ENCODE measurements at places on chromosomes 3 and 15.

- no peak for DNase-seq
Measured at GRCh38 chr3:14502472-14502871, 37.7 kb downstream of the GRIP2 start.

DNA sequence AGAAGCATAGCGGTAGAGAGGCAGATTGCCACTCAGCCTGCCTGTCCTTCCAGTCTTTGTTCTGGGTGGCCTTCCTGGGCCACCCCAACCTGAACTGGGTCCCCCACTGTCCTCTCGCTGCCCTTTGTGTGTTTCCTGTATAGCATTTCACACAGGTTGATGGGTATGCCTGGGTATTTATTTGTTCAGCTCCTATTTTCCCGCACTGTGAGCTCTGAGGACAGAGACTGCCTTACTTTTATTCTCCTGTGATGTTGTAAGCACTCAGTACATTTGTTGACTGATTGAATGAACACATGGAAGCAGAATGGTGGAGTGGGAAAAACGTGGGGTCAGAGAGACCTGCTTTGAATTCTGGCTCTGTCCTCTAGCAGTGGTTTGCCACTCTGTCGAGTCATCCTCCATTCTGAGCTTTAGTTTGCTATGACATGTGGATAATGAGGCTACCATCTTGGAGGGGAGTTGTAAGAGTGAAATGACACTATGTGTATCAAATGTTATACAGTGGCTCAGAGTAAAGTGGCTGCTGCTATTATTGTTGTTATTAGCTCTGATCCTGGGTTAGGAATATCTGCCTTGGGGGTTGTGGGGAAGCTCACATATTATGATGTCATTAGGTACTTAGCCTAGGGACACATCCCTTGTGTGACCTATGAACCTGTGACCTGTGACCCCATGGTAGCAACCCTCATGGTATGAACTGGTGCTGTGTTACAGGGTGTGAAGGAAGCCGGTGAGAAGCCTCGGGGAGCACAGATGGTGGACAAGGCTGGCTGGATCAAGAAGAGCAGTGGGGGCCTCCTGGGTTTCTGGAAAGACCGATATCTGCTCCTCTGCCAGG lies 6.4 kb downstream of the PLEKHO2 start:
- no peak for DNase-seq

DNA sequence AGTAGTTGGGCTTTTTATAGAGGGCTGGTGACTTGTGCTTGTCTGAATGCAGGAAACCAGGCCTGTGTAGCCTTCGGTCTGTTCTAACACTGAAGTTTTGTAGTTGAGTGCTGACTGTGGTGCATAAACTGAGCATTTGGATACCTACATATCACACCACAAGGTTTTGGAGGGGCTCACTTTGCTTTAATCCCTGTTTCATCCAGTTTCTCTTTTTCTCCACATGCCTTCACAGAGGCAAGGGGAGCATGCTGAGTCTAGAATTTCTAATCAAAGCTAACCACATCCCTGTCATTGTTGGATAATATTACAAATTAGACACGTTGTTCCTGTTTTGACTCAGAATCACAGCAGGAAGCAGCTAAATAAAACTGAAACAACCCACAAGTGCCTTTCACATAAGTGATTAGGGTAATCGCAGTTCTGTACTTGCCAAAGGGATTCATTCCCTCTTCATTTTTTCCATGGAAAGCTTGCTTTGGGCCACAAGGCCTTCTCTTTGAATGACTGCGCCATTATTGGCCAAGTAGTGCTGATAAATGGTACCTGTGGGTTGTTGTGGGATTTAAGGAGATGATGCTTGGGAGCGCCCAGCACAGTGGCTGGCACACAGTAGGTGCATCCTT lies 48.9 kb downstream of the TGFBR2 start:
- DNase-seq: no peak

DNA sequence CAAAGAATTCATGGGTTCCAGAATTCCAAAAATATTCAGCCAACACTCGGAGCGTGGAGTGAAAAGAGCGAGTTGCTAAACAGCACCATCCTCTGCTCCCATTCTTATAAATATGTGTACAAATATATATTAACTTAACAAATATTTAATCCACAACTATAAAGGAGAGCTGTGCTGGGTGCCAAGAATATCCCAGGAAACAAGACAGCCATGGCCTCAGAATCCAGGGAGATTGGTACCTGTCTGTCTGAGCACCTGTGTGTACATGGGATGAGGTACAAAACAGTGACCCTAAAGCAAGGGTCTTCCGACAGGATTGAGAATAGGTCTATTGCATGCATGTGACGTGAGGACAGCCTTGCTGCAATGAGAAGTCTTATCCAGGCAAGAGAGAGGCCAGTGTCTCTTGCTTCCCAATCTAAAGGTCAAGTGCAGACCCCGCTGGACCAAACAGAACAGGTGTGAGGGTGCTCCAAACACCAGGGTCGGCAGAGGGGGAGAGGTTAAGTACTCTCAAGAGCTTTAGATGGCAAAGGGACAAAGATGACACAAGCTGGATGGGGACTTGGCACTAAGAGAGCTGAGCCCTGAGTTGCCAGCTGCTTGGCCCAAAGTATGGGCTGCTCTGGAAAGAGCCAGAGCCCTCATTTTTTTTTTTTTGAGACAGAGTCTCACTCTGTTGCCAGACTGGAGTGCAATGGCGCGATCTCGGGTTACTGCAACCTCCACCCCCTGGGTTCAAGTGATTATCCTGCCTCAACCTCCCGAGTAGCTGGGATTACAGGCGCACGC lies 36.2 kb downstream of the HOMER2 start:
- no peak for DNase-seq

GRCh38 chr15:99345832-99346462 lies 94.7 kb downstream of the LRRC28 start:
- DNase-seq: no peak

DNA sequence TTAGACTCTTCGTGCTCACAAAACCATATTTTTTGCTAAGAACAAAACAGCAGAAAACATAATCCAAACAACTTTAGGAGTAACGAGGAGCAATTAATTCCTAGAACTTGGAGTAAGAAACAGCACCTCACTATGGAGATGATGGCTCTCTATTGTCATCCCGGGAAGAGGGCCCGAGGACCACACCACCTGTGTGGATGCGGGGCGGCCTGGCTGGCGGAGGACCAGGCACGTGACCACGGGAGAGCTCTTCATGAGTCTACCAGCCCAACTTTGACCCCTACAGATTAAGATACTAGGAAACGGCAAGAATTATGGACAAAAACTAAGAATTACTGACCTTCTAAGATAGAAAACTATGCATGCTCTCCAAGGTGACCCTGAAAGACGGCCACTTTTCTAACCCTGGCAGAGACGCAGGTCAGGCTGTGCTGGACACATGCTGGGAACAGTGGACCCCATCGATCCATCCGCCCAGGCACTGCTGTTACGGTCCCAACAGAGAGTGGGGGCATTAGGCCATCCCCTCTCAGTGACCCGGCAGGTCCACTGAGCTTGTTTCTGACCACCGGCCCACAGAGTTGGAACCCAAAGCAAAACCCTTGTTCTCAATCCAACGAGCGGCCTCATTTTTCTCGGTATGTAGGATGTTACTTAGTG lies 13.1 kb upstream of the OCA2 start:
- DNase-seq: no peak

DNA sequence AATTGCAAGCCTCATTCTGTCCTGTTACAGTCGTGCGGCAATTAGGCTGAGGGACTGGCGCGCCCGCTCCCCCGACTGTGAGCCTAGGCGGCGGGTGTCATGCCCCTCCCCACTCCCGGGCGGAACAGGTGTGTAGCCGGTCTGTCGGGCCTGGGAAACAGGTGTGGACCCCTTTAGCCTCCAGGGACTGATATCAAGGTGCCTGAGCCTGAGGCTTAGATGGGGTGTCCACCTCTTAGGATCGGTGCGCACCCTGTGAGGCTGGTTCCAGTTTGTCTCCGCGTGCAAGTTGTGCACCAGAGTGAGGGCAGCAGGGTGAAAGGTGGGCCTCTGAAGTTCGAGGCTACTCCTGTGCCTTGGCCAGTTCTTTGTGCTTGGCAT lies 686 bp downstream of the VPS8 start:
- DNase-seq: no peak

- DNase-seq: no peak
Measured at GRCh38 chr3:45187694-45188141, 38.4 kb downstream of the TMEM158 start.

DNA sequence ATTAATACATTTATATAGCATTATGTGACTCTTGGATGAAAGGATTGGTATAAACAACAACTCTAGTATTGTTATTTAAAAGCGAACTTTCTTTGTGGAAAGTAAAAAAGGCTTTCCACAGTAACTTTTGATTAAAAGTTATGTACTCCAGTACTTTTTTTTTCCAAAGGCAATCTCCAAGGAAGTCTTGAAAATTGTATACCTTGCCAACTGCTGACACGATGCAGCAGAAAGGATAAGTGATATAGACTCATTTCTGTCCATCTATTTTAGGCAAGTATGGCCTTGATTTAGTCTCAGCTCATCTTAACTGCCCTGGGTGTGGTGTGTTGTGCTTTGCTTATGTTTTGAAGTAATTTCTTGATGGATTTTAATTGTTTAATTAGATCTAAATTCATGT lies 79.7 kb downstream of the OTOL1 start:
- DNase-seq: no peak

DNA sequence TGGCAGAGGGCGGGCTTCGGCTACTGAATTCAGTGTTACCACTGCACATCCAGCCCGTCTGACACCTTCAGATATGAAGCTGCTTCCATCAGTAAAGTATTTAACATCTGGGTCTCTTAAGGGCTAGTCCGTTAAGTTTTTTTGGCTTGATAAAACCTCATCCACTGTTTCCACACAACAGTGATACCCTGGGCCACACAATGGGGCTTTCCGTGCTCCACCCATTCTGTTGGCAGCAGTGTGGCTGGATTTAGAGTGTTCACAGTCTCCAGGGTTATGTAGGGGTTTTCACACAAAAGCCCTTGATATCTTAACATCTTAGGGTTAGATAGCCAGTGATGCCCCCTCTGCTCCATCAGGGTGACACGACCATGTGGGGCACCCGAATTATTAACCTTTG lies 165.0 kb downstream of the STXBP5L start:
- no peak for DNase-seq

- DNase-seq: no peak
Measured at GRCh38 chr15:88288206-88288605, 31.7 kb upstream of the NTRK3 start.

DNA sequence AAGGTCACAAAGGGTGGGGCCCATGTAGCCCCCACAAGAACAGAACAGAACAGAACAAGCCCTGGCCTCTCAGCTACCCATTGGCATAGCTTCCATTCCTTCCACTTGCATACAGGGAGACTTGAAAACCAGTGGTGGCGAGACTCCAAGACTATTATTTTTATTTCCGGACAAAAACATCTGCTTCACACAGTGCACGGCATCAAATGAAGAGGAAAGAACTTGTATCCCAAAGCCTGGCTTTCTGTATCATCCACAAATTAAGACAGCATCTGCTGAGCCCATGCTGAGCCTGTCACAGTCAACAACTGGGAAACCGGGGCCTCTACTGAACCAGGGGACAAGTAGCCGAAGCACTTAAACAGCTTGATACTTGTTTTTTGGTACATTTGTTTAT lies 56.0 kb downstream of the CLEC3B start:
- DNase-seq: no peak

DNA sequence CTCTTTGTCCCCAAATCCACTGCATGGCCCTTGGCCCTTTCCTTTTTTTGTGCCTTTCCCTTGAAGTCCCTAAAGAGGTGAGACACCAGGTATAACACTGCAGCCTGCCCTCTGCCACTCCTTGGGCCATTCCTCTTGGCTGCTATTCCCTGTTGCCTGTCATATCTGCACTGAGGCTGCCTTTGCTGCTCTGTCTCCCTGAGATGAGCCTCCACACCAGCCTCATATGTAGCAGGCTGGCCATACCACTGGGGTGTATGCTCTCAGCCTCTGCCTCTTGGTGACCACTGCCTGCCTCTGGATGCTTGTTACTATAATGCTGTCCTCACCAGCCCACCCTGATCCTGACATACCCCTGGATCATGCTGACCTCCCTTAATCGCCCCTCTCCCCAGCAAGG lies 252.0 kb downstream of the CLSTN2 start:
- no peak for DNase-seq

DNA sequence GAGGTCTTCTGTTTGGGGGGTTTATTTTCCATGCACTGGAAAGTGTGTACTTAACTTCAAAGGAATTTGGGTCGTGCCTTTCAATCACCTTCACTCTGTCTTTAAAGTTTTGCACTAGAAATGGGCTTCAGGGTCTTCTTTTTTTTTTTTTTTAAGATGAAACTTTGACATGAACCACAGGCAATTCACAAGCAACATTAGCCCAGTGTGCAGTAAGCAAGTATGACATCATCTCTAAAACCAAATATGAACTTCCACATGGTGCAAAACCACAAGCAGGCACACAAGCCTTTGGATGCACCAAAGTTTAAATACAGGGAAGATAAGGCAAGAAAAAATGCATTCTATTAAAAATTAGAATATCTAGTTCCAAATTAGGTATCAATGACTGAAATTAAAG lies 381.9 kb downstream of the ERC2 start:
- no peak for DNase-seq

DNA sequence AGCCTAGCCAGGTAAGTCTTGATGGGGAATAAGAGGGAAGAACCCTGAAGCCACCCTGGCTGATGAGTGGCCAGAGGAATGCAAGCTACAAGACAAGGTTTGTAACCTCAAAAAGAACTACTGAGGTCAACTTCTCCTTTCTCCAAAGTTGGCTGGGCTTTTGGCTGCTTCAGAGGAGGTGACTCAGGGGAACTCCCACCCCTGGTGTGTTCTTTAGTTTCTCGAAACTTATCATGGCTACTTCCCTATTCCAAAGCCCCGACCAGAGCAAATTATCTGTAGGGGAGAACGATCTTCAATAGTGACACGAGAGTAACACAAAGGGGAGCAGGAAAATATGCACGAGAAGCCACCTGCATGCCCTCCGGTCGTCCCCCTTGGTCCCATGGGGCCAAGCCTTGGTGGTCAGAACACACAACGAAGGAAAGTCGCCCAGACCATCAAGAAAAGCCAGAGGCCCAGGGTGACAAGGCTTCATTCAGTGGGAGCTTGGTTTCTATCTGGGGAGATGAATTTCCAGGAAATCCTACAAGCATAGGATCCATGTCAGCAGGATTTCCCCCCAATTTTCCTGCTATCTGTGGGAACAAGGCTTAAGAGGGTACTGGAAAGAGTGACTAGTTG lies 6.5 kb upstream of the BCL2A1 start:
- no peak for DNase-seq

- DNase-seq: peak; percentile 4
Measured at GRCh38 chr15:86231864-86232721, 152.4 kb downstream of the AGBL1 start.

- no peak for DNase-seq
Measured at GRCh38 chr3:71694358-71694999, 30.7 kb downstream of the EIF4E3 start.

- DNase-seq: no peak
Measured at GRCh38 chr3:36693670-36694069, 70.7 kb downstream of the DCLK3 start.

All from NCI-H446 treated with DMSO at 0.1 percent for 48 hours (cell line).